Hematopoietic multipotent progenitor cell treated with erythropoietin and hydrocortisone succinate and interleukin-3 and kit ligand, for 4 days (in vitro differentiated cells): ENCODE measurements at places on chromosomes 1 and 21.

DNA sequence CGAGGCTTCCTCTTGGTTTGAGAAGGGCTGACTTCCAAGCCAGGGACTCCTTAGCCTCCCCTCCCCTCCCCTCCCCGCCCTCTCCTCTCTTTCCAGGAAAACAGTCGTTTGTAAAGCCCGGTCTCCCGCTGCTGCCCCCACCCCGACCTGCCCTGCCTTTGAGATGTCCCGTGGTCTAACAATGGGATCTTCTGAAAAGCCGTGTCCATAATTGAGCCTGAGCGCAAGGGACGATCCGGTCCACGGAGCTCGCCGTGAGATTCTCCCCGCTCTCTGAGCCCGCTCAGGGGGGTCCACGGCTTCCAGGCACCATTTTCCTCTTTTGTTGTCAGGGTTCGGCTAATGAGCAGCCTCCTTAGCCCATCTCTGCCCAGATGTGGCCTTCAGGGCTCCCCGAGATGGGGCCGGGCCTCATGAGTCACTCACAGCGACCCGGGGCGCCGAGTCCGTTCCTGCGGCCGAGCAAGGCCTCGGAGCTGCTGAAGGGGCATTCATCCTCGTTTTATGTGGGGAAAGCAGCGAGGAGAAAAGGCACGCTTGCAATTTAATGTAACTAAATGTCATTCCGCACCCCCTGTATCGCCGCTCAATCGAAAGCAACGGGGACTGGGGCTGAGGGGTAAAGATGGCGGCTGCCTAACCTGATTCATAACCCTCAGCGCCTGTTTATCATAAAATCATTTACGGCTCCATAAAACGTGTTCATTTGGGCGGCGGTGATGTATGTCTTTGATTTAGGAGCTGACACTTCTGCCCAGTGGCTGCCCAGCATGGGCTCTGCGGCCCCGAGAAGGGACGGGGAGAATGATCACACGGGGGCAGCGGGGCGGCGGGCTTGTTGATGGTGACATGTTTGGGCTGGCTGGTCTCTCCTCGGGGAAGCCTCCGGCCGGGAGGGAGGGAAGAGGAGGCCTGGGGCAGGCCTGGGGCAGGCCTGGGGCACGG is 232.6 kb upstream of the C1orf174 start:
- no peak for DNase-seq

GRCh38 chr1:50697440-50698421 is 262.3 kb downstream of the FAF1 start:
- DNase-seq = no peak

GRCh38 chr21:41108668-41109585 is 59.0 kb upstream of the BACE2 start:
- DNase-seq = peak; percentile 47

- no peak for DNase-seq
Measured at GRCh38 chr1:7410156-7410555, 360.9 kb upstream of the VAMP3 start.

GRCh38 chr21:39630827-39631226 is 18.1 kb downstream of the B3GALT5 start:
- DNase-seq = no peak

DNA sequence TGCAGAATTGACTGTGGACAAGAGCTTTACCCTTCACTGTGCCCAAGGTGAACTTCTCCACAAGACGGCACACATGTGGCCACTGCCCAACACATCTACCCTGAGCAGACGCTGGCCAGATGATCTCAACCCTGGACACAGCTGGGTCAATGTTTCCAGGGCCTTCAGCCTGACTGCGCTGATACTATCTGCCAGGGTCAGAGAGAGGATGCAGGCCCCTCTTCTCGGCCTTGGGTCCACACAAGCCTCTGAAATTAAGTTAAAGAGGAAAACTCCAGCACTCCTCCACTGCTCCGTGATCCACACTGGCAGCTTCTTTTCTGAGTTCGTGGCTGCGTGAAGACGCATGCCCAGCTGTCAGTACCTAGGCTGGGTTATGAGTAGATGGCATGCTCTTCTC is 58.1 kb downstream of the GLIS1 start:
- DNase-seq = no peak

DNA sequence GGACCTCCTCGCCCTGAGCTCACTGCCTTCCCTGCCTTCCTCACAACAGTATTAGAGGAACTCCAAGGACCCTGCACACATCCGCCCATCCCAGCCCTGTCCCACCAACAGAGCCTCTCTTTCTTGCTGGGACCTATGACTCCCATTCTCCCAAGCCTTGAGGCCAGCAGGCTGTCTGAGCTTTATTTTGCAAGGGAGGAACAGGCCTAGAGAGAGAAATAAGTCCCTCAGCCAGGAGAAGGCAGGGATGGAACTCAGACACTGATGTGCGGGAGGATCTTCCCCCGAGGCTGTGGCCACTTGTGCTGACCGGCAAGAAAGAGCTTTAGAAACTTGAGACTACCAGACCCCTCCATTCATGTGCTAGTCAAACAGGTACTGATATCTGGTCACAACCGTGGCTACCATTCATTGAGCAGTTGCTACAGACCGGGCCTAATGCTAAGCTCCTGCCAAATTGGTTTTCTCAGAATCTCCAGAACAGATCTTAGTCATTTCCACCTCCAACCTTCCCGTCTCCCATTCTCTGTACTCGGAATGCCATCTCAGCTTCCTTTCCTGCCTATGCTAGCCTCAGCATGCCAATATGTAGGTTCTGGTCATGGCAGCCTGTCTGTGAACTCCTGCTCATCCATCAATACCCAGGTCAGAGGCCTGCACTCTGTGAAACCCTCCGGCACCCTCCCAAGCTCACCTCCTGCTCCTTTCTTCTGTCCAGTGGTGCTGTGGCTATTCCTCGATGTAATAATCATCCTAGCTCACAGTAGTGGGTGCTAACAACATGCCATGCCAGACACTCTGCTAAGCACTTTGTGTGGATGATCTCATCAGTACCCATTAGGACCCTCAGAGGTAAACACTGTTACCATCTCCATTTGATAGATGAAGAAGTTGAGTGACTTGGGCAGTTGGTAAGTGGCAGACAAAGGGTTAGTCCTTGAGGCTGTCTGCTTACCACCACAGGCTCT is 3.8 kb downstream of the TMEM54 start:
- DNase-seq = no peak

GRCh38 chr1:197307551-197307950 is 39.5 kb downstream of the CRB1 start:
- DNase-seq = no peak

DNA sequence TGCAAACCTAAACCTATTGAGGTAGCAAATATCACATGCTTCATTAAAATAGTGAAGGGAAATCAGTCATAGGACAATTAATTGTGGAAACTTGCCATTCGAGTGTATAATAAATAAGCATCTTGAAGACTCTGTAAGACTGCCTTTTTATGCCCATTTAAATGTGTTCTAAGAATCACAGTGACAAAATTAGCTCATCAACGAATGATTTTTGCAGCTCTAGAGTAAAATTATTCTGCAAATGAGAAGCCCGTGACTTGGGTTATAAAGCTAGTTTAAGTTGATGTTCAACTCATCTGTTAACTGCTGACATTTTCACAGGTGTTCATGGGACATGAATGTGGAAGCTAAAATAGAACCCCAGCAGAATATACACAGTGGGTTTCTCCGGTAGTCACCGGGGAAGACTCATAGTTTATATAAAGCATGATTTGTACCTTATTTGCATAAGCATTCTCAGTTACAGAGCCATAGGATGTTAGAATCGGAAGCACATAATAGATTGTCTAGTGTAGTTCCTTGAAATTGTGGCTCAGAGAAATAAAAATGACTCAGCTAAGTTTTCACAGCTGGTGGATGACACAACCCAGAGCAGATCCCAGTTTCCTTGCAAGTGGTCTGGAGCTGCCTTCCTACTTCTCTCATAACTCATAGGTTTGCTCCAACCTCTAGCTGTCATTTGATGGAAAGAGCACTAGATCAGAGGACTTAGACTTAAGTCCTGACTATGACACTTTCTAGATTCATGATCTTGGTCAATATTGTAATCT is 107.3 kb downstream of the UCHL5 start:
- DNase-seq = peak; percentile 13

DNA sequence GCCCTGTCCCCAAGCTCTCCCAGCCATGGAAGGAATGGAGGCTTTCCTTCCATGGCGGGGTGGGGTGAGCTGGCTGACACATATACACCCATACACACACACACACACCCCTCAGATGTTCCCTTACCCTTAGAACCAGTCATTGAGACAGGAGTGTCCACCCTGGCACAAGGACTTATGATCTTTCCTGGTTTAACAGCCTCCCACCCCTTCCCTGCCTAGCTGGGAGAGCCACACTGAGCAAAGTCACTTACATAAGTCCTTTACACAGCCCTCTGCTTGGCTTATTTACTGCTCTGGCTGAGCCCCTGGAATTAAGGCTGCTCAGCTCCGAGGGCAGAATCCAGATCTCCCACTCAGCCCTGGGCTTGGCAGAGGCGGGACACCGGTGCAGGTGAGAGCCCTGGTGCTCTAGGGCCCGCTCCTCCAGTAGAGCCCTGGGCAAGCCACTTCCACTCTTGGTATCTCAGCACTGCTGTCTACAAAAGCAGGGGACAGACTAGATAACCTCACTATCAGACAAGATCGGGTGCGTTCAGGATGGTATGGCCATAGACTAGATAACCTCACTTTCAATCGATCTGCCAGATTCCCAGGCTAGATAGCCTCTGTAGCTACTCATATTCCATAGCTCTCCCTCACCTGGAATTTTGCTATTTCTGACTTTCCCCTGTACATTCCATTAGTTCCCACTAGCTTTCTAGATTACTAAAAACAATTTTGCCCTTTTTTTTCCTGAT is 16.7 kb downstream of the SLC6A9 start:
- DNase-seq = peak; percentile 26

DNA sequence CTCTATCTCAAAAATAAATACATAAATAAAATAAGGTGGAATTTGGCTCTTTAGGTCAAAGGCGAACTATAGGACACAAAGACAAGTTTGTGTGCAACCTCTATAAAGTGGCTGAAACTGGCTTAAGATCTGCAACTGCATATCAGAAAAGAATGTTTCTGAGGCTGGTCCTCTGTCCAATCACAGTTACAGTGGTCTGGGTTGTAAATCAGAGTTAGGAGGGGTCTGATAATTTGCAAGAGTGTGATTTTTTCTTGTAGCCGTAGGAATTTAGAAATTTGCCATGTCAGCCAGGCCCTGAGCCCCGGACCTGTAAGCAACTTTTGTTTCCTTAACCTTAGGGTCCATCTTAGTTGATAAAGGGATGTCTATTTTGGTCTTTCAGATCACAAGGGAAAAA is 27.8 kb downstream of the CMPK1 start:
- no peak for DNase-seq

GRCh38 chr1:232956081-232956480 is 5.7 kb downstream of the NTPCR start:
- DNase-seq = no peak

DNA sequence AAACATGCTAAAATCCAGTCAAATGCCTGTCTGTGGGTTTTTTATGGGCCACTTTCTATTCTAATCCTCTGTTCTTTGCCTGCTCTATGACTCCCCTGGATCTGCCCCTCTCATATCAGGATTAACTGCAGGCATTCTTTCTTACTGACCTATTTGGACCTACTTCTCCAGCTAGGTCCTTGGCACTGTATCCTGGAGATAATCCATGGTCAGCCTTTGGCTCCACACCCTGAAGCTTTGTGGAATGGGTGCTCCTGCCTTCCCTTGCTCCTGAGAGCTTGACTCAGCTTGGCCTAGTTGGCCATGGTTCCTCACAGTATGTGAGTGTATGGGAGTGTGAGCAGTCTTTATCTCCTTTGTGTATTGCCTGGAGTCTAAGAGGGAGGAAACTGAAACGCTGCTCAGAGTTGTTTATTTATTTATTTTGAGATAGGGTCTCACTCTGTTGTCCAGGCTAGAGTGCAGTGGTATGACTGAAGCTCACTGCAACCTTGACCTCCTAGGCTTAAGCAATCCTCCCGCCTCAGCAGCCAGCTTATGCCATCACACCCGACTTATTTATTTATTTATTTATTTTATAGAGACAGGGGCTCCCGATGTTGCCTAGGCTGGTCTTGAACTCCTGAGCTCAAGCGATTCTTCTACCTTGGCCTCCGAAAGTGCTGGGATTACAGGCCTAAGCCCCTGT is 28.7 kb upstream of the CDC14A start:
- DNase-seq = no peak

DNA sequence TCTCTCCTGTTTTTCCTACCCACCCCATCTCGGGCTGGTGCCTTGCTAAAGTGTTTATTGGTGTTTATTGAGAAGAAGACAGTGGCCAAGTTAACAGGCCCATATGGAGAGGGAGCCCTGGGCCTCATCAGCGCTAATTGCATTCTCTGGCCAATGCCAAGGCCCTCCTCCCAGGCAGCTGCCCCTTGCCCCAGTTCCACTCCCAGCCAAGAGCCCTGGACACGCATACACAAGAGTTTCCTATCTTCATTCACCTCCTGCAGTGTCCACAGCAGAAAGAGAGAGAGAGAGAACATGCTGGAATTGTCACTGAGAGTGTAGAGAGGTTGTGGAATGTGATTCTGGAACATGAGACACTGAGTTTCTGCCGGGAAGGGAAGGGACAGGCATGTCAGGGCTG is 25.4 kb upstream of the VWA5B1 start:
- no peak for DNase-seq
